ENCODE measurements at places on chromosomes 5 and 9.

- no peak overlapping the region for H3K4me3 ChIP-seq
- H3K4me1 ChIP-seq: no peaks in the 10 kb centered on the region
- H3K27me3 ChIP-seq: no peaks in the 10 kb centered on the region
- no peak overlapping the region for H3K27ac ChIP-seq
Measured at GRCh38 chr5:172479034-172479783, 24.9 kb upstream of the SH3PXD2B start.

DNA sequence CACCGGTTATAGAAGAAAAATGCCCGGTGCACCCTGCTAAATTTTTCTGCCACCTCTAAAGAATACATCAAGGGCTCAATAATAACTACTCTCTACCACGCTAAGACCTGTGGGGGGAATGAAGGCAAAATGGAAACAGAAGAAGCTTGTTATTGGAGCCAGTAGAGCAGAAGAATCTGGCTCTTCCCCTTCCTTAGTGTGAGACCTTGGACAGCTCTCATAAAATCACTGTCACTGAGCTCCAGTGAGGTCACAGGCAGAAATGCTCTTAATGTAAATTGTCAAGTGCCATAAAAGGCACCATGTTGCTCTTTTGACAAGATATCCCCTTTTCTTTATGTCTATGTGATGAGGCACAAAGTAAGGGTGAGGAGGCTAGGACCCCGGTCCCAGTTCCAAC, 74.4 kb downstream of the ASTN2 start:
- H3K27me3 ChIP-seq: no peaks in the 10 kb centered on the region
- peaks cover 24% of the 10 kb centered on the region for H3K4me1 ChIP-seq
- H3K27ac ChIP-seq: no peak overlapping the region
- no peak overlapping the region for H3K4me3 ChIP-seq
- no peaks in the 10 kb centered on the region for H3K36me3 ChIP-seq
- no peak for DNase-seq

DNA sequence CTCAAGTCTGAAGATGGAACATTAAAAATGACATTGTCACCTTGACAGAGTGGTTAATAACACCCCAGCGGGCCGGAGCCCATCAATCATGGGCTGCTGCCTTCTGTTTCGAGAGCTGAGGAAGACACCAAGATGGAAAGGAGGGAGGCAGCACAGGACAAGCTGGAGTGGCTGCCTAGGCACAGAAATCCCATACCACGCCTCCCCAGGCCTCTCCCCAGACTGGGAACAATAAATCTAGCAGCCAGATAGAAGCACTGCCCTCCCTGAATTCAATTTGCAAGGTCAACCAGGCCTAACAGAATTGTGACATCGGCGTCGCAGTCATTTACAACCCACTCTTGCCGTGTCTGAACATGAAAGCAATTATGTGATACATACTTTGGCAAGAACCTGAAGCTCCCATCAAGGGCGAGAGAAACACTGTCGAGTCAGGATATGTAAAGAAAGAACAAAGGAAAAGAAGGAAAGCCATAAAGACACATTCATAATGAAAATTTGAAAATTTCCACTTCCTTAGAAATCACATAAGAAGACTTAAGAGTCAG, 35.4 kb upstream of the ZNF354A start:
- no peaks in the 10 kb centered on the region for H3K27me3 ChIP-seq
- no peak overlapping the region for H3K27ac ChIP-seq
- no peaks in the 10 kb centered on the region for H3K36me3 ChIP-seq
- DNase-seq: no peak
- H3K4me1 ChIP-seq: no peaks in the 10 kb centered on the region
- H3K4me3 ChIP-seq: no peak overlapping the region

DNA sequence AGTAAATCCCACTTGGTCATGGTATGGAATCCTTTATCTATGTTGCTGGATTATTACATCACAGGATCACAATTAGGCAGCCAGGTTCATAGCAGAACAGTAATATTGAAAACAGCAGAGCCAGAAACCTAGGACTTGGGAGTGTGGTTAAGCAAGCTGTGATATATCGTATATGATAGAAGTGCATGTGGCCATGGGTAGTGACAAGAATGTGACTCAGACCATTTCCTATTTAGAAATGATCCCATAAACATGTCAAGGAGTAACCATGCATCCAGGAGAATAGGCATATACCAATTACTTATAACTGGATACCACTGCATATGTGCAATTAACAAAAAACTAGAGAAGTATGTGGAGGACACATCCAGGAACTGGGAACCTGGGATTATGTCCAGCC, 31.2 kb downstream of the AMBP start:
- peaks cover 36% of the 10 kb centered on the region for H3K36me3 ChIP-seq
- DNase-seq: no peak
- H3K27me3 ChIP-seq: no peaks in the 10 kb centered on the region
- no peak overlapping the region for H3K4me3 ChIP-seq

GRCh38 chr5:79971156-79971555, 19.9 kb downstream of the MTX3 start:
- no peak overlapping the region for H3K4me3 ChIP-seq
- no peaks in the 10 kb centered on the region for H3K27me3 ChIP-seq
- DNase-seq: no peak
- peaks cover 4% of the 10 kb centered on the region for H3K36me3 ChIP-seq
- H3K27ac ChIP-seq: 0 out of 2 replicates have a peak overlapping the region, but pooled peaks have one; percentile 10
- H3K4me1 ChIP-seq: peaks cover 39% of the 10 kb centered on the region

- H3K4me1 ChIP-seq: peaks cover 32% of the 10 kb centered on the region
- no peak overlapping the region for H3K4me3 ChIP-seq
- no peak overlapping the region for H3K27ac ChIP-seq
- no peaks in the 10 kb centered on the region for H3K36me3 ChIP-seq
- H3K27me3 ChIP-seq: no peaks in the 10 kb centered on the region
Measured at GRCh38 chr5:159001247-159001646, 98.5 kb downstream of the EBF1 start.

GRCh38 chr5:122156724-122157325, 27.5 kb downstream of the ZNF474 start:
- no peaks in the 10 kb centered on the region for H3K36me3 ChIP-seq
- no peak overlapping the region for H3K4me3 ChIP-seq
- H3K4me1 ChIP-seq: peaks cover 41% of the 10 kb centered on the region
- DNase-seq: no peak
- no peaks in the 10 kb centered on the region for H3K27me3 ChIP-seq

DNA sequence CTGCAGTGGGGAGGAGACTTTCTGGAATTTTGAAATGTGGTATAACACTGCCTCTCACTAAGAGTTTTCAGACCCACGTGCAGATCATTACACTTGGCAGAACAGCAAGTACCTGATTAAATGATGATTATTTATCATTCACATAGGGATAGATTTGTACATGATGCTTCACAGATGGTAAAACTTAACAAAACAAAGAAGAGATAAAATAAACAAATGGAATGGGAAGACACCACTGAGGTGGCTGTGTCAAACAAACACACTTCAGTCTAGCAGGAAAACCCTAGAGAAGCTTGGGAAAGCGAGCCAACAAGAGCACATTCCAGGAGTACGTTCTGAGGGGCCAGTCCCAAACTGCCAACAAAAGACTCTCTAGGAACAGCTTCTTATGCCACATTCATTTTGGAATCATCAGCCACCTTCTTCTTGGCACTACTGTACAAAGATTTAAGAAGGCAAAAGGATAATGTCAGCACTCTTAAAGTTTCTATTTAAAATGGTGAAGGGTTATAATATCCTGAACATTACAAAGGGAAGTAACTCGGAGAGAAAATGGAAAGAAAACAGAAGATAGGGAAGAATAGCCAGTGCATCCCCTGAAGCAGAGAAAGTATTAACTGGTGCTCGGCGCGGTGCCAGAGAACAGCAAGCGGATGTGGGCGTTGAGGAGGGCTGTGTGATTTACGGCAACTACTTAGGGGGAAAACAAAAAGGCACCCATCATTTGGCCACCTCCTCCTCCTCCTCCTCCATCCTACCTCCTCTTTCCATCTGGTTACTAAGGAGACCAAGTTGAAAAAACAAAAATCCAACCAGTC, 1.6 kb downstream of the MED27 start:
- peak overlapping the region; percentile 58 for H3K4me3 ChIP-seq
- peaks cover 12% of the 10 kb centered on the region for H3K4me1 ChIP-seq
- no peaks in the 10 kb centered on the region for H3K27me3 ChIP-seq
- DNase-seq: no peak
- H3K36me3 ChIP-seq: peaks cover 19% of the 10 kb centered on the region

- DNase-seq: no peak
- peaks cover 4% of the 10 kb centered on the region for H3K4me1 ChIP-seq
- no peaks in the 10 kb centered on the region for H3K36me3 ChIP-seq
- H3K4me3 ChIP-seq: no peak overlapping the region
- H3K27ac ChIP-seq: no peak overlapping the region
Measured at GRCh38 chr9:117258184-117258866, 156.5 kb downstream of the ASTN2 start.

GRCh38 chr5:139205124-139205523, 7.0 kb upstream of the SIL1 start:
- H3K27ac ChIP-seq: no peak overlapping the region
- H3K27me3 ChIP-seq: no peaks in the 10 kb centered on the region
- H3K4me3 ChIP-seq: no peak overlapping the region
- DNase-seq: no peak
- no peaks in the 10 kb centered on the region for H3K36me3 ChIP-seq
